Pancreas (tissue), 10 donors: ENCODE measurements at places on chromosomes 13 and 19. TPM values are rescaled to one million over a fixed set of nuclear protein-coding genes. Genes with fewer than 3 reads are reported as not detected.

Gene IGSF23
- total RNA-seq: 1.3 TPM

Gene ZNF723
- total RNA-seq: not detected

Gene OR7D4
- total RNA-seq: not detected

Gene SCN1B
- total RNA-seq: 3.6 TPM

Gene GJB2
- total RNA-seq: 0.51 TPM

Gene RNF225
- total RNA-seq: not detected

Gene SUGP1
- total RNA-seq: 14.6 TPM

Gene LGALS14
- not detected for total RNA-seq

Gene TEX29
- not detected for total RNA-seq

Gene RNF113B
- total RNA-seq: not detected

Gene ZNF576
- 5.2 TPM for total RNA-seq

Gene MAST1
- total RNA-seq: 0.57 TPM

Gene SLITRK6
- total RNA-seq: 0.23 TPM

Gene APBA3
- total RNA-seq: 9.0 TPM
